CD4-positive, alpha-beta T cell treated with Interleukin-21 for 1 hour (primary cell): ENCODE measurements at places on chromosomes 6 and 20.

DNA sequence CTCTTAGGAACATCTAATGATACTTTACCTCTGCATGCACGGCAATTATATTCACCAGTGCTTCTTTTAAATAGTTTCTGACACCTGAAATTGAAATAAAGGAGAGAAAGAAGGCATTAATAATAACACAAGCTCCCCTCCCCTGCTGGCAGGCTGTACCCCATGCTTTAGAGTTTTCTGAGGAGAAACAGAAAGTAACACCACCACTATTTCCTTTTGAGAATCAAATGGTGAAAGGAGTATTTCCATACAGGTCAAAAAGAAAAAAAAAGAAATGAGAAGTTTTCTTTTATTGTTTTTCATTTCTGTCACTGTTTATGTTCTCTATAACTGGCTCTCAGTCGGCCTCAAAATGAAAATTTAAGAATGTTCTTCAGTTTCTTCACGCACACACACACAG lies 108.1 kb downstream of the IRF4 start:
- DNase-seq: peak; percentile 39

DNA sequence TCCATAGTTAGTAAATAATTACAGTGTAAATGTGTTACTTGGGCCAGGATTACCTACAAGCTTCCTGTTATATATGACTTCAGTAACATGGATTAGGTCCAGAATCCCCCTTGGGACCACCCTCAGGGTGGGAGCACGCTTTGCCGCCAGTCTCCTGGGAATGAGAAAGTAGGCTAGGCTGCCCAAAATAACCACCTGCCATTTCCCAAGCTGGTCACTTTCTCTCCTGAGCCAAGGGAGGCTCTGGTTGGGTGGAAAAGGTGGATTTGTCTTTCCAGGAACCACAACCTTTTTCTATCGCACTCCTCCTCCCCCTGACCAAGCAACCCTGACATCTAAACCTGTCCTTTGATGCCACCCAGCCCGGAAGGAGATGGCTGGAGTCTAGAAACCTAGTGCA lies 9.6 kb upstream of the RIMS4 start:
- no peak for DNase-seq

DNA sequence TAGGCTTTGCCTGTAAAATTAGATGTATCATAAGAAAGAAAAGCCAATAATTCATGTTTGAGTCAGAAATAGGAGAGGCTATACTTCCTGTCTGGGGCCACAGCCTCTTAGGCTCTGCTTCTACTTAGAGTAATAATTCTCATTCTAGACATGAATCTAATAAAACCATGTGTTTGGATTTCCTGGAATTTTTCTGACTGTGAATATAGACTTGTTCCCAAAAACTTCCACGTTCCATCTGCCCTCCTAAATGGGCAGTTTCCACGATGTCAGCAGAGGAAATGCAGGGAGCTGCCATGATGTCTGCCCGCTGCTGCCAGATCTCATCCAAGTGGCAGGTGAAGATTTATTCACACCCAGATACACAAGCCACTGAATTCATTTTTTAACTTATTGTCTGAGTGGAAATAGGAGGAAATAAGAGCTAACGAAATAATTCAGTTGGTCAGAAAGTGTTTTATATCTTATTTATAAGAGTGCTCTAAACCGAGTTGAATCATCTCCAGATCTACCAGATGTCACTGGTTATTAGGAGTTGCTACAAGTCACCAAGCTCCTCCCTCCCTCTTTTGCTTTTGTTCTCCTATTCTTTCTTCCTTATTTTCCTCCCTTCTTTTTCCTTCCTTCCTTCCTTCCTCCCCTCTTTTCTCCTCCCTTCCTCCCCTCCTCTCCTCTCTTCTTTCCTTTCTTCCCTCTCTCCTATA lies 69.3 kb downstream of the ALDH8A1 start:
- DNase-seq: no peak

DNA sequence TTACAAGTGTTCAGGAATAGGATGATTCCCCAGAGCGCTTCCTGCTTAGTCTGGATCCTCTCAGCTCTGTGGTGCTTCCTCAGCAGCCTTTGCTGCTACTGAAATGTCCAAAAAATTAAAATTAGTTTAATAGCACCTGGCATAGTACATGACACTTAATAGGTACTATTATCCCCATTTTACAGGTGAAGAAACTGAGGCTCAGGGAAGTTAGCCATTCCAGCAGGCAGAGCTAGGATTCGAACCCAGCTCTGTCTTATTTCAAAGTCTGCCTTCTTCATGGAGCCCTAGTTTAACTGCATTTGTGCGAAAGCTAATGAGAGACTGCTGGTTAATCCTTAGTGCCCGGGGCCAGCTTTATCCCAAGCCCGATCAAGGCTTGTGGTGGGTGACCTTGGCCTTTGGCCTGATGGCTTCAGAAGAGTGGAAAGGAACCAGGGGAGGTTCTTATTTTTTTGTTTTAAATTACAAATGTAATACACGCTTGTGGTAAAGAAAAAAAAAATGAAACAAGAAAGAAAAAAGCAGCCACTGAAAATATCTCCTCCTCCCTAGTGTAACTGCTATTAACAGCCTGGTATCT lies 30.1 kb downstream of the TOX2 start:
- no peak for DNase-seq

DNA sequence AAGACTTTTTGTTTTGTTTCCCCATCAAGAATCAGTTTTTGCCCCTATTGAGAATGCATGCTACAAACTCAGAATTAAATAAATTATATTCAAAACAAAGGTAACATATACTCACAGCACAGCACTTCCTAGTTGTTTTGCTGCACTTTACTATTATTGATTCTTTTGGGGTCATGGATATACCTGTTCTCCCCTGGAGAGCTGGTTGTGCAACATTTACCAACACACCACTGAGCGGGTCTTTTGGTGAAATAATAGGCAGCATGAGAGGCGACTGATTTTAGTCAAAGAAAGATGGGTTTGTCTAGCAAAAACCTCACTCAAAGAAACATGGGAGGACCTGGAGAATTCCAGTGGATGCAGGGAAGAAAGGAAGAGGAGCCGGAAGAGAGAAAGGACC lies 39.9 kb upstream of the CDKN1A start:
- DNase-seq: no peak

DNA sequence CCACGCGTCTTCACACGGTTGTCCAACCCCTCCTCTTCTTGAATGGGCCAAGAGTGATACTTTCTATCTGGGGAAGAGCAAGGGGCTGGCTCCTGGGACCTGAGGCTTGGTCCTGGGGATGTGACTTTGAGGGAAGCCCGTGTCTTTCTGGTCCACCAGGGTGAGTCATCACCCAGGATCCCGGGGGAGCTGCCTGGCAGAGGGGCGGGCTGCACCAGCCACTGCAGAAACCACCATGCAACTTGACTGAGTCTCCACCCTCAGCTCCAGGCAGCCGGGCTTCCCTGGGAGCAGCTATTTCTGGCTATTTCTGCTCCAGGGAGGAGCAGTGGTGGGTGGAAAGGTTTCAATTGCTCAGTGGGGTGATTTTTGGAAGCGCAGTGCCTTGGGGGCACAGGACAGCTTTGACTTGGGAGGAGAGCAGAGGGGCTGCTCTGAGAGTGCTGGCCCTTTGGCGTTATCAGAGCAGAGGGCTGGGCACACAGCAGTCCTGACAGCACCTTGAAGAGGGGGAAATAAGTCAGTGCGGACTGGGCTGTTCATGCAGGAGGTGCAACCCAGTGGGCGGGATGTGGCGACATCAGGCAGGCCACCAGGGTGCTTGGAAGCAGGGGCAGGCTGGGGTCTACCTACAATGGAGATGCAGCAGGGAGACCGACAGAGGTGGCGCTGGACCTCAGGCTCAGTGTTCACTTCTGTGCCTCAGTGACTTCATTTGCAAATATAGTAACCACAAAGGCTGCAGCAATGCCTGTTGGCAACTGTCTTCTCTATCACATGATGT lies 45.1 kb upstream of the FAM83D start:
- no peak for DNase-seq

GRCh38 chr20:32763202-32764004 lies 1.2 kb downstream of the DNMT3B start:
- no peak for DNase-seq

- no peak for DNase-seq
These were observed 18.6 kb upstream of the SPDEF start for GRCh38 chr6:34574647-34575293.

GRCh38 chr20:9130521-9130920 lies 61.6 kb downstream of the PLCB4 start:
- no peak for DNase-seq

- DNase-seq: no peak
These were observed at the start of gene PPP1R3G for GRCh38 chr6:5084781-5085647. Gene PPP1R3G, plus strand, starts transcription at chr6:5085341. Its CDS starts 145 bp downstream, at chr6:5085486.

DNA sequence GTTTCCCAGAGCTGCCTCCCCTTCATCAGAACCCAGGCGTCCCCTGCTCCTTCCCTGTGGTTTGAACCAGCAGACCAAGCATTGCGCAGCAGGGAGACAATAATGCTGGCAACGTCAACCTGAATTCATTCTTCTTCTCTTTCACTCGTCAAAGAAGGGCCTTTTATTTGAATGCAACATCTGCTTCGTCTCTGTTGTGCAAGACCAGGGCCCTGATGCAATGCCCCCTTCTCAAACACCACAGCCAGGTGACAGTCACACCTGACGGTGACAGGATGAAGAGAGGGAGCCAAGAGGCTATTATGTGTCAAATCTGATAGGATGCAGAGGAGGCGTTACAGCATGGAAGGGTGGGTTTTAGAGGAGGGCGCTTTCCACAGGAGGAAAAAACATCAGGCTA lies 8.0 kb downstream of the INSM1 start:
- no peak for DNase-seq

- no peak for DNase-seq
These were observed 28.5 kb upstream of the CITED2 start for GRCh38 chr6:139402876-139403386.

DNA sequence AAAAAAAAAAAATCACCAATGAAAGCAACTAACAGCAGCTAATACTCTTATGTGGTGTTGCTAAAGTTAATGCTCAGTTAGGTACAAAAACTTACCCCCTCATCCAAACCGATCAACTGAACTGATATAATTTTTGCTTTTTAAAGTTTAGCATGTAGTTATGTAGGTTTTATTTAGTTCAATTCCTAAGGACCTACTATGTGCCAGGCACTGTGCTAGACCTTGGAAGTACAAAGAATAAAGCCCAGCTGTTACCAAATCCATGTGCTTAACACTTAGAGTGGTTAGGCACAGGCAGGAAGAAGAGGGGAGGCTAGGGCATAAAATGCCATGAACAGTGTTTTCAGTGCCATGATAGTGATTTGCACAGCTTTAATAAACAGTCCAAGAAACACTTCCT lies 85.1 kb downstream of the PDSS2 start:
- no peak for DNase-seq

GRCh38 chr6:52994839-52995088 lies 320 bp downstream of the GSTA4 start:
- DNase-seq: no peak

GRCh38 chr20:53652090-53652858 lies 58.6 kb upstream of the ZNF217 start:
- DNase-seq: peak; percentile 48

DNA sequence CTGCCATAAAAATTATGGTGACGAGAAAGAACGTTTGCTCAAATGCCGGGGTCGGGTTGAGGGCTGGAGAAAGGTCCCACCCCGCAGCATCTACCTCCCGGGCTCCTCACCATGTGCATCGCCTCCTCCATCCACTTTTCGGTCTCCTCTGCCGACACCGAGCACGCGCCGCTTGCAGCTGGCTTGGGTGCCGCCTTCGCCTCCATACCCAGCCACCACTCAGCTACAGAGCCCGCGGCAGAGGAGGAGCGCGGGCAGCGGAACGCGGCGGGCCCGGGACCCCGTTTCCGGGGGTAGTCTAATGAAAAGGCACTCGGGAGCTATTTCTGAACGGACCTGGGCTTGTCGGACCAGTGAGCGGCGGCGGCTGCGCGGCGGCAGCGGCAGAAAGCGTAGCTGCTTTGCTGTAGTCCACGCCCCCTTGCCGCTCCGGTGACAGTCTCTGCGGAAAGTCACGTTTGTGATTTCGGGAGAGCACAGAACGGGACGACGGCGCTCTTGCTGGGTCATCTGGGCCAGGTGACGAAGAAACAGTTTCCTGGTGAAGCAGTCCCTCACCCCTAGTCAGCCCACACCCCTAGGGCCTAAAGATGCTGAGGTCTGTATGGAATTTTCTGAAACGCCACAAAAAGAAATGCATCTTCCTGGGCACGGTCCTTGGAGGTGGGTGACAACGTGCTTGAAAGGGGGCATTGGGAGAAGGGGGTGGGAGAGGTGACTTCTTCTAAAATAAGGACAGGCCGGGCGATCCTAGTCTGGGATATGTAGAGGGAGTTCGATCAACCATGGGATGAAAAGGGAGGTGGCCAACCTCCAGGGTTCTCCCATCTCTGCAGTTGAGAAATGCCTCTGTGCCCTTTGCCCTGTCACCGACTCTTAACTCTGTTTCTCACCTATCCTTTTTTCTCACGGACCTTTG lies at the start of the genes ADAT2 and PEX3:
Gene ADAT2 (minus strand): TSS at position 243 of the 919 bp plus-strand sequence. CDS start 37 bp downstream, at position 206.
Gene PEX3 (plus strand): TSS at position 353 of the 919 bp plus-strand sequence. CDS start 238 bp downstream, at position 591.
- peak; percentile 94 for DNase-seq

DNA sequence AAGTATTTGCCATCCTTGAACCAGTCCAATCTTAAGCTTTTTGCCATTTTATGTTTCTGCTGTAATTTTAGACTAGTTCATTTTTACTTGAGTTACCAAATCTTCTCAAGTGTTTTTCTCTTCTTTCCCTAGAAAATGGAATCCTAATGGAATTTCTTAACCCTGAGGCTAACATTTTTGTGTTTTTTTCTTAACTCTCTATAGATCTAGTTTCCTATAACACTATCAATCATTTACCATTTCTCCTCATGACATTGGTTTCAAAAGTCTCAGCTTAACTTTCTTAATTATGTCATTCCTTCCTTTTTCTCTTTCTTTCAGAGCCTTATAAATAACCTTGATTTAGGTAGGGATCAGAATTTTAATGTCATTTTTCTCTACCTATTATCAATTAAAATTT lies 54.8 kb downstream of the SENP6 start:
- DNase-seq: no peak

GRCh38 chr6:45479834-45480751 lies 102.4 kb upstream of the SUPT3H start:
- no peak for DNase-seq

DNA sequence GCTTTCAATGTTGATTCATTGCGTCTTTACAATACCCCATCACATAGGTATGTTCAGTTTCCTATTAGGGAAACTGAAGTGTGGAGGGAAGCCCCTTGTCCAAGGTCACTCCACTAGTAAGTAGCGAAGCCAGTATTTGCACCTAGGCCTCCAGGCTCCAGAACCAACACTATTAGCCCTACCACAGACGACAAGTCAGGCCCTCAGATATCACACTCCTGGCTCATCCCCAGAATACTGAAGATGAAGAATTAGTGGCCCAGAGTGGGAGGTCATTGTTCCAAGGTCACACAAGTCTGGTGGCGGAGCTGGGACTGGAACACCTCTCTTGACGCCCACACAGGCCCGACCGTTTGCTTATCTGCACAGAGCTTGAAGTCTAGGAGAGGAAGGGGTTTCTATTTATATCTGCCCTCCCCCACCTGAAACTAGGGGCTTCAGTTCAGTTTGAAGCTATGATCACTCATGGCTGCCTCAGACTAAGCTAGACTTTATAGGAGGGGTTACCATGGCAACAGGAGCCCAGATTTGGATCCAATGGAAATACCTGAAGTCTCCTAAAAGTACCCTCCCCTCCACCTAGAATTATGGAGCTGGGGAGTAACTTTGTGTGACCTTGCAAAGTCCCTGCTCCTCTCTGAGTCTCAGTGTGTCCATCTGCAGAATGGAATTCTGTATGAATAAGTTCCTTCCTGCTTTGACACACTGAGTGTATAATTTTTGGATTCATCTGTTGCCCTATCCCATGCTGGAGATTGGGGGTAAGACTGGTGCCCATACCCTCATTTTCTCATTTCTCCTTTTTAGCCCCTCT lies 2.2 kb downstream of the SNTA1 start:
- no peak for DNase-seq

GRCh38 chr6:8084586-8084985 lies 17.8 kb downstream of the EEF1E1 start:
- DNase-seq: no peak
